ENCODE measurements at places on chromosomes 5 and 9.

DNA sequence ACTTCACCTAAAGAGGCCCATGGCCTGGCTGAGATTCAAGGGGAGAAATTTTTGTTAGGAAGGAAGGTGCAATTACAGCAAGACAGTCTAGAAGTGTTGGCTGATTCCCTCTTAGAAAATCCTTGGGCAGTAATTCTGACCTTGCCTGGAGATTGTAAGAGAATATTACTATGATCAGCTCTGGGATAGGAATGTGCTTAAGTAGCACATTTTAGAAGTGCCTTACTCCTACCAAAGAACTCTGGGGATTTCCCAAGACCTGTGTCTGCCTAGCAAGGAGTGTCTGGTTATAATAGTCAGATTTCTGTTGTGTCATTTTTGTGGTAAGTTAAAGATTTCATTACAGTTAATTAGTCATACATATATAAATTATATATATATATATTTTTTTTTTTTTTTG, 52.3 kb downstream of the NLN start:
- peak; percentile 25 for DNase-seq

DNA sequence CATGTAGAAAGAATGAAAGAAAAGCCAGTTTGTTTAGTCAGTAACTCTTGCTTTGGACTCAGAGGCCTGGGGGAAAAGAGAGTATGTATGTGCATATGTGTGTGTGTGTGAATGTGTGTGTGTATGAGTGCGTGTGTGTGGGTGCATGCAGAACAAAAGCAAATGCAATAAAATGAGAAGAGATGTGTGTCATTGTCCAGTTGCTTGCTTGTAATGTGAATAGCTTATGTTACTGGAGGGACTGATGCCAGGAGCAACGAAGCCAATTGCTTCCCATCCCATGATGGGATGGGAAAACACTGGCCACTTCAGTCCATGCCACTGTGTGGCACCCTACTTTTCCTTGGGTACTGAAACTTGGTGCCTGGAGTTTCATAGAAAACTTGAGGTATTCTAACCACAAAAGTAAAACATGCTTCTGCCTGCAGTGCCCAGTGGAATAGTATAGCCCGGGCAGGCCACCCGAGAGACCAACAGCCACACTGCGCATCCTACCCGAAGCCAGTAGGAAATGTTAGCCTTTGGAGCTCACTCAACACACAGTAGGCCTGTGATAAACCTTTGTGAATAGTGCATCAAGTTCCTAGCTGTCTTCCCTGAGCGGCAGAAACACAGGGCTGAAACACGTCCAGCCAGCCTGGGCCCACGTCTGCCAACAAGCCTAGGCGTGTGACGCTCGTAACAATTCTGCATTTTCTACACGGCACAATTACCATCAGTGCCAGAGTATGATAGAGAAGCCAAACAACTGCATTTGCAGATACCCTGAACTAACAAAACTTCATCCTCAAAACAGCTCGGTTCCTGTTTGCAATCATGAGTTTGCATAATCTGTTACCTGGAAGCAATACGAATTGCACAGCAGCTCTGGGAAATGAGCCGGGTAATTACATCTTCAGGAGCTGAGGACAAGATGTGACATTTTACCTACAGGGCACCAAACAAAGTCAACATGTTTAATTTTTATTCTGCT, 198.1 kb downstream of the SYK start:
- DNase-seq, result no peak

DNA sequence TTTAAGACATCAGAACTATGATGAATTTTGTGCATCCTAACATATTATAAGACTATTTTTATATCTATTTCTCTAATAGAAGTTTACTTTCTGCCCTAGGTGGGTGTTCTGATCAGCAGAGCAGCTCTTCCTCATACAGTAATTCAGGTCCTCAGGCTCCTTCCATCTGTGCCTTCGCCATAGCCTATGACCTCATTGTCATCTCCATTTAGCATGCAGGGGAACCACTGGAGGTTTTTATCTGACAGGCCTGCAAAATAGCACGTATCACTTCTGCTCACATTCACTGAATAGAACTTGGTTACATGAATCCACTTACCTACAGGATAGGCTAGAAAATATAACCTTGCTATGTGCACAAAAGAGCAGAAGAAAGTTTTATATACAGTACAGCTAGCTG, 159.4 kb upstream of the CCNH start:
- DNase-seq, result peak; percentile 8

GRCh38 chr9:100579665-100580064, 1.8 kb downstream of the CAVIN4 start:
- DNase-seq, result no peak

DNA sequence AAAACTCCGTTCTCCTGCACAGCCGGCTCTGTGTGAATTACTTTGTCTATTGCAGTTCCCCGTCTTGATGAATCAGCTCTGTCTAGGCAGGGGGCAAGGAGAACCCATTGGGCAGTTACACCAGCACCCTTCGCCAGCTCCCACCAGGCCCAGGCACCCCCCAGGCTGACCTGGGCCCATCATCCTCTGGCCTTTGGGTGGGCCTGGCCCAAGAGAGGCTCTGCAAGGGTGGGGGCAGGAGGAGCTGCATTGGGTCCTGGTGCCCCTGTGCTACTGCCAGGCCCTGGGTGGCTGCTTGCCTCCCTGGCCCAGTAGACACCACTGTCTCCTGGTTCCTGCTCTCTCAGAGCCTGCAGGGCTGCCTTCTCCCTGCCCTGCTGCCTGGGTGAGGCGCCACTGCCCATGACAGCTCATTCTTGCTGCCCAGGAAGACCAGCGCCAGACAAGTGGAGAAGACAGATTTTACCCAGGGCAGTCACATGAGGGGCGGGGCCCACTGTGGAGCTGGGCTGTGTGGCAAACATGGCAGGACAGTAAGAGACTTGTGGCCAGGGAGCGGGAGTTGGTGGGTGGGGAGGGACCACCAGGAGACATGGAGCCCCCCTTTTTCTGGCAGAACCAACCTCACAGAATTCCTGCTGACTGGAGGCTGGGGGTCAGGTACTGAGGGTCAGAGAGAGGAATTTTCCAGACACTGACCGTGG, 67.2 kb downstream of the MRPL36 start:
- no peak for DNase-seq

DNA sequence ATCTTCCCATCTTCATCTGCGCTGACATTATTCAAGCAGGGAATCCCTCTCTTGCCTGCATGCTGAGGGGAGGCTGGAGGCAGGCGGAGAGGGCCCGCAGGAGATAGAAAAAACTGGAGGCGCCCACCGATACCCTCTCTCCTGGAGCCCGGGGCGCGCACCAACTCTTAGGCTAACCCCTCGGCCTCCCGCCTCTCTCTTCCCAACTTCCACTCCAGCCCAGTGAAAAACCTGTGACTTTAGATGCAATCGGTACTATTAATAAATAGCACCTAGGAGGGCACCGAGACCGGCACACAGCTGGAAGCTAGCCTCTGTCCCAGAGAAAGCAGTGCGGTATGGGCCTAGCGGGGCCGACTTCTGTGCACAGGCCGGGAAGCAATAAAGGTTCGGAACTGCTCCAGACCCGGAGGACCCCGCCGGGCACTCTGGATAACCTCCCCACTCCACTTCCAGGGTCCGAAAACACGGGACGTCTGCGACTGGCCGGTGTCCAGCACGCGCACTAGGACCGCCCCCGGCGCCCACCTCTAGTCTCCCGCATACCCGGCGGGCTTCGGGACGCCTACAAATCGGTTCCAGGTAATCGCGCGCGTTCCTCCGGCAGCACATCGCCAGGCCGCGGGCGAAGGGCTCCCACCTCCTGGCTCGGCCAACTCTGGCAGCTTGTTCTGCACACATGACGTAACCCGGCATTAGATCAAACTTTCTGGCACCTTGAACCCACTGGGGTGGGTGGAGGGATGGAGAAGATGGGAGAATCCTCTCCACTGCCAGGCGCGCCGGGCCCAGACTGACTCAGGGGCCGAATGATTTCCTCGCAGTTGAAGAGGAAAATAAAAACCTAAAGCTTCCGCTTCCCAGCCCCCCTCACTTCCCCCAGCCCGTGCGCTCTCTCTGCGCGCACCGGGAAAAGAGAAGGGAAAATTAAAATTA, 1.4 kb downstream of the EFNA5 start:
- DNase-seq, result no peak

DNA sequence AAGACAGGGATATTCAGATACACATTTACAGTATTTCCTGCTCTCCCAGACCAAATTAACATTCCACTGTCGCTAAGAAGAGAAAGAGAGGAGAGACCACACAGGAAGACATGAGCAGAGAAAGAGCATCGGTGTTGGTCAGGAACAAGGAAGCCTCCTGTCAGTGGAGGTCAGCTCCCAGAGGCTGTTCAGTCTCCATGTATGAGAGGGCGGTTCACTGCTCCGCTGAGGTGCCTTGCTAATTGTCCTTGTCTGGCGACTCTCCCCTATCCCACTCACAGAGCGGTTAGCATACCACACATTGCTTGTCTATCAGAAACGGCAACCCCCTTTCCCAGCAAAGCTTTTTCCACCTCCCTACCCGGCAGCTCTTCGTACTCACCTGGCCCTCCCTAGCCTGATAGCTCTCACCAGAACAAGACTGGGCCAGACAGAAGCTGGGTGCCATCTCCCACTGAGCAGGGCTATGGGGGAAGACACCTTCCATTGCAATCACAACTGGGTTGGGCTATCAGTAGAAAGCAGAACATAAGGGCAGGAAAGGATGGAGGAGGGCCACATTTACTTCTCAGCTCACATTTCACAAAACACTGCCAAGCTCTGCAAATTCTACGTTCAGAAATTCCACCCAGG, 58.6 kb upstream of the LMNB1 start:
- no peak for DNase-seq

DNA sequence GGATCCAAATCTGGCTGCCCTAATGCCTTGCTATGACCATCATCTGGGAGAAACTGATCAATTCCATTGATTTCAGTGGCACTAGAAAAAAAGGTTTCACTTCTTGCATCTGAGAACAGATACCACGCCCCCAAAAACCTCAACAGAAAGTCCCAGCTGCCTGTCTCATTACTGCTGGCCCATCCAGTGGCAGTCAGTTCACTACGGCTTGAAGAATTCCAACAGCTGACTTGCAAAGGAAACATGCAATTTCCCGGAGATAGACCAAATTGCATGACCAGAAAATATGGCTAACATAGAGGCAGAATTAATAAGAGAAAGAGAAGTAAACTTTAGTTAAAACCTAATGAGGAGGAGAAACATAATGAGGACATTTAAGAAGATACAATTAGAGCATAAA, 48.6 kb downstream of the UGCG start:
- DNase-seq, result peak; percentile 49

DNA sequence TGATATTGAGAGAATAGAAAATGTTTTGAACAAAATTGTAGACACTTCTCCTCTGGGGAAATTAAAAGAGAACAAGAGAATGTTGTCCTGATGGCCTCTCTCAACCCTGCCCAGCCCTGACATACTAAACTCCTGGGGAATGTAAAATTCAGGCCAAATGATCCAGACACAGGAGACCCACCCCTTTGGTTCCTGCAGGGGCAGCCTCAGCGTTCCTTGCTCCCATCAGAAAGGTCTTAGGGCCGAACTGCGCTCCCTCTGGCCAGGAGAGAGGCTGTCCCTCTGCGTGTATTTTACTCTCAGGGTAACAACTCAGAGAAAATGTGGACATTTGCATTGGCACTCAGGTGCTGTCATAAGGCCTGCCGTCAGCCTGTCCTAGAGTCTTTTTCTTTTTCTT, 616.3 kb upstream of the KLF4 start:
- DNase-seq, result no peak

DNA sequence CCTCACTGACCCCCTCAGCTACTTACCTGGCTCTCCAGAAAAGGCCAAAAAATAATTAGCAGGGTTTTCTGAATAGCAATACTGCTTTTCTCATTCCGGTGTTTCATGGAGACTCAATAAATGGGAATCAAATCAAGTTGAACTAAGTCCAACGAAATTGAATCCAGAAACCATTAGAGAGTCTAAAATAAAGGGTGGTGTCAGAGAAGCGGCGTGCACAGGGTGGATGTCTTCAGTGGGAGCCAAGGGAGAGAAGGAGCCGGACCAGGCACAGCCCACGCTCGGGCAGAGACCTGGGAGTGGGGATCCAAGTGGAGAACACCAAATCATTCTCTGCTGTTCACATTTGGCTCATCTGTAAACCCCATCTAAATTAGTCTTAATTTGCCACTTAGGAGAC, 40.2 kb upstream of the WWC1 start:
- DNase-seq, result no peak

DNA sequence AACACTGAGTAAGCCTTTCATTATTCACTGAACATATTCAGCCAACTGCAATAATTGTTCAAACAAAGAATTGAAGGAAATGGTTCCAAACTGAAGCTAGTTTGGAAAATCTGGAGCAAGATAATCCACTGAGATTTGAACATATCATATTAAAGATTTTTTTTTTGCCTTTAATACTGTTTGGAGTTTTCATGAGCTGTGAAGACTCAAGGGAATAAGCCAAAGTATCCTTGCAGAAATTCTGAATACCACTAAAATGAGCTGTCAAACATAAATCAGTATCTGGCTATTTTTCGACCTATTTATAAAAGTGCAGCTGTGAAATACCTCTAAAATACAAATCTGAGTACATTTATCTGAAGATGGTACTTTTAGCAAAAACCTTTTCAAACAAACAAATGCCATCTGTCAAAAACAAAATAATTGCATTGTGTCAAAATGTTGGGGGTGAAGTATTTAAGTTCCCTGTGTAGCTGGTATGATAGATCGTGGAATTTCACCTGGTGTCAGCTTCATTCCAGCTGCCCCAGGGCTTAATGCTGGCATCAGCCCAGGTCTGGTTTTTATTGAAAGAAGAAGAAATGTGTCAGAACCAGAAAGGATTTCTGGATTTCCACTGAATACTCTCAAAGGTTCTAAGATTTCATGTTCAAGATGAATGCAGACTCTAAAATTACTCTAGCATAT, 149.0 kb upstream of the GRAMD2B start:
- DNase-seq, result no peak

DNA sequence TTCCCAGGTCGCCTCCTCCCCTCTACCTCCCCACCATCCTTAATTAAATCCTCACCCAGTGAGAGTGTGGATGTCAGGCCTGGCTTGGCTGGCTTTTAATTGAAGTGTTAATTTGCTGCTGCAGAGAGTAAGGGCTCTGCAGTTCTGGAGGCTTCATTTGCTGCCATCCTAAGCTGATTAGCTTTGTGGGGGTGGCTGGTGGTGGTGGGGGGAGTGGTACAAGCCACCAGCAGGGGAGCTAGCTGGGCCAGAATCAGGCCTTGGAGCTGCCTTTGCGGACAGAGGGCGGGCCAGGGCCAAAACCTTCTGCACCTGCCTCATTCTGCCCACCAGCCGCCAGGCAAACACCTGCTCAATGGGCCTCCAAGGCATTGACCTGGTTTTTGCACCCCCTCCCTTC, 26.8 kb upstream of the TIFAB start:
- DNase-seq, result no peak

DNA sequence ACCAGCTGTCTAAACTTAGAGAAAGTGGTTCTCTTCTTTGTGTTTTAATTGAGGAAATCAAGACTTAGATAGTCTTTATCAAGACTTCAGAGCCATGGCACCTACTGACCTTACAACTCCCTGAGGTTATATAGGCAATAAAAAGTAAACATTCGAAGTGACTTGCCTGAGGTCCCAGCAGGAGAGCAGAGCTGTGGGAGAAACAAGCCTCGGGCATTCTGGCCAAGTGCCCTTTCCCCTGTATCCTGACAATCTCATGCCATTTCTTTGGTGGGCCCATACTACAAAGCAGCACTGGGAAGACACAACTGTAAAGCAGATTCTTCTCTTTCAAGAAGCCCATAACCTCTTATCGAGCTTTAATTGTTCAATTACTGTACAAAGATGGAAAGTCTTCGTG, 23.1 kb downstream of the FREM1 start:
- DNase-seq, result no peak

Data from GM20000 (cell line).